ENCODE measurements at places on chromosomes 2 and 18.

- DNase-seq: no peak
These were observed 59.9 kb upstream of the CYRIA start for GRCh38 chr2:16725549-16725948.

- DNase-seq: no peak
These were observed 9.4 kb upstream of the GPR55 start for GRCh38 chr2:230934231-230935129.

DNA sequence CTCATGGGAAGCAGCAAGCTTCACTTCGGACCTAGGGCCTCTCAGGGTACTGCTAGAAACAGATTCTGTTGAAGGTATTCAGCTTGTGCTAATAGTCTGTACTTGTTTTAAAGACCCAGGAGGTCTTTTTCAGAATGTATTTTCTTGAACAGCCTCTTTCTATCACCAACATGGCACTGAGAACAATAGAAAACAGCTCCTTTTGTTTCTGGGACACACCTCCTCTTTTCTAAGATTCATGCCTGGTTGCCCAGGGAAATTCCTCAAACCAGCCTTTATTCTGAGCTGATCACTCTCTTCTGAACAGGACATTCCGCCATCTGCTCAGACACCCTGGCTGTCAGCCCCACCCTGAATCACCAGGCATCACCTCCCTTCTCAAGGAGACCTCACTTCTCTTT, 389.6 kb downstream of the TGIF1 start:
- no peak for DNase-seq

- no peak for DNase-seq
These were observed 163.1 kb downstream of the TTC32 start for GRCh38 chr2:19738707-19739106.

GRCh38 chr18:31261792-31262582, 56.0 kb upstream of the DSG1 start:
- no peak for DNase-seq

DNA sequence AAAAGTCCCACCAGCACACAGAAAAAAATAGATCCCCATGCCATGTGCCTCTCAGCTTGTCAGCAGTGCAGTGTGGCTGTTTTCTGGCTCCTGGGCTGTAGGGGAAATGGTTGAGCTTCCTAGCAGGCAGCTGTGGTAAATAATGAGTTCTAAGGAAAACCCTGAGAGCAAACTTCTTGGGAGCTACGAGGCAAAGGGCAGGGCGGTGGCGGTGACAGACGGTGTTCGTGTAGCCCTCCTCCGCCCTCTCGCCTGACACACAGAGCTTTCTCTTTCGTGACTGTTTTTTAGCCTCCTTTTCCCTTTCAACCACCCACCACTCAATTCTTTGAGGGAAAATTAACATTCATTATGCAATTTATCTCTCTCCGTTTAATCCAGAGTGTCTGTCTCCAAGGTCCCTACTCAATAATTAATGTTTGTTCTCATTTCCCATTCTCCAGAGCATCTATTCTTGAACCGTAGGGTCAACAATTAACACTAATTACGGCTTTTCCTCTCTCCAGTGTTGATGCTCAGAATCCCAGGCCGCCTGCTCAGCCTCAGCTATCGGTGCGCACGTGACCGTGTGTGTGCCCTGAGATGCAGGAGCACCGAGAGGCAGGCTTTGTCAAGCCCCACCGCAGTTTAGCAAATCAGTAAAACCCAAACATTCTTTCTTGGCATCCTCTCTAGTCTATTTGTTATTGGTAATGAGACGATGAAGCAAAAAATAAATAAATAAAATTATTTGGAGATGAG, 50.1 kb downstream of the KIAA2012 start:
- DNase-seq: no peak

DNA sequence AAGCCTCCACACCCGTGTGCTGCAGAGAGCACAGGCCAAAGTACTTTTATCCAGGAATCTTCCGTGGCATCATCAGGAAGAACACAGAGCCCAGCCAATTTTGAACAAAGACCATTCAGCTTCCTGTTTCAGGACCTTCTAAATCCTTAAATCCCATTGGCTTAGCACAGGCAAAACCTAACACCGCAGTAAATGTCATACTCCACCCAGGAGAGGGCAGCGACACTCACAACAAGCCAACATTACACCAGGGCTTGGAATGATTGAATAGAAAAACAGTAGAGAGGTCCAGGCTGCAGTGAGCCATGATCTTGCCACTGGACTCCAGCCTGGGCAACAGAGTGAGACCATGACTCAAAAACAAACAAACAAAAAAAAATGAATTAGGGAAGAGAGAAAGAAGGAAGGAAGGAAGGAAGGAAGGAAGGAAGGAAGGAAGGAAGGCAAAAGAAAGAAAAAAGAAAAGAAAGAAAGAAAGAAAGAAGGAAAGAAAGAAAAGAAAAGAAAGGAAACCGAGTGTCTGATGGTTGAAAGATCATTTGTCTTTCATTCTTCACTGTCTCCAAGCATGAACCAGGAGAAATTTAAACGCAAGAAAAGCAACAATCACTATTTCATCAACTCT, 144.6 kb upstream of the SATB2 start:
- no peak for DNase-seq

GRCh38 chr2:145356056-145356455, 836.1 kb upstream of the ZEB2 start:
- no peak for DNase-seq

GRCh38 chr2:9984217-9984739, 32.8 kb downstream of the GRHL1 start:
- DNase-seq: no peak

GRCh38 chr2:134663451-134664450, 55.0 kb downstream of the TMEM163 start:
- DNase-seq: no peak

- no peak for DNase-seq
These were observed 176.4 kb upstream of the RAB6C start for GRCh38 chr2:129803032-129803431.

DNA sequence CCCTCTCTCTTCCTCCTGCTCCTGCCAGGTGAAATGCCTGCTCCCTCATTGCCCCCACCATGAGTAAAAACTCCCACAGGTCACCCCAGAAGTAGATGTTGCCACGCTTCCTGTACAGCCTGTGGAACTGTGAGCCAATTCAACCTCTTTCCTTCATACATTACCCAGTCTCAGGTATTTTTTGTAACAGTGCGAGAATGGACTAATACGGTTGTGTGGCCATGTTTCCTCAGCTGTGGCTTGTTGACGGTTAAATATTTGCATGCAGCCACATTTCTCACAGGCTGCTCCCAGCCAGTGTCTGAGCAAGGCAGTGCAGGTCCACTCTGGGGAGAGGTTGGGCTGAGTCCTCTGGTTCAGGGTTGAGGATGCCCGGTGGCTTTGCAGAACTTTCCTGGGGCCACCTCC, 27.8 kb upstream of the COPS8 start:
- DNase-seq: no peak
